ENCODE measurements at places on chromosomes 13 and 19.

DNA sequence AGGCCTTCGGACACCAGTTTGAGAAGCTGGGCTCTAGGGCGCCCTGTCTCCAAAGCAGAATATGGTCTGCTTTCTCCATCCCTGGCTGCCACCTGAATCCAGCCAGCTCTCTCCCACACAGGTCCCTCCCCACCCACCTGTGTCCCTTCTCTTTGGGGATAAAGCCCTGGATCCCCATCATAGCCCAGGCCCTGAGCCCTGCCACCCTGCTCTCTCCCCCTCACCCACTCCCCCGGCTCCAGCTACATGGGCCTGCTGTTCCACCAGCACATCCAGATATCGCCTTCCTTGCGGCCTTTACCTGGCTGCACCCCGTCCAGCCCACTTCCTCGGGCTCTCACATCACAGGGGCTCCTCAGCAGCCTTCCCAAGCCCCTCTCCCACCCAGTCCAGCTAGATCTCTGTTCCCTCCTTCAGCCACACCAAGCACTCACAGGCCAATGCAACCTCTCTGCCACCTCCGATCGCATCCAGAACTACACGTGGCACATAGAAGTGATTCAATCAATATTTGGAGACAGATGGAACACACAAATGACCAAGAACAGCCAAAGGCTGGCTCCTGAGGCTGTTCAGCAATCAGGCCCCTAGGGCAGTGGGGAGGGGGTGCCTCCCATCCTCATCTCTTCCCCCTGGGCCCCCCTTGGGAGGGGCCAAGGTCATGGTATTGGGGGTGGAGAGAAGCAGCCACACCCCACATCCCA is 7.6 kb downstream of the AKT2 start:
- DNase-seq, result no peak

- DNase-seq, result no peak
These were observed 16.7 kb downstream of the FAM216B start for GRCh38 chr13:42798118-42798517.

DNA sequence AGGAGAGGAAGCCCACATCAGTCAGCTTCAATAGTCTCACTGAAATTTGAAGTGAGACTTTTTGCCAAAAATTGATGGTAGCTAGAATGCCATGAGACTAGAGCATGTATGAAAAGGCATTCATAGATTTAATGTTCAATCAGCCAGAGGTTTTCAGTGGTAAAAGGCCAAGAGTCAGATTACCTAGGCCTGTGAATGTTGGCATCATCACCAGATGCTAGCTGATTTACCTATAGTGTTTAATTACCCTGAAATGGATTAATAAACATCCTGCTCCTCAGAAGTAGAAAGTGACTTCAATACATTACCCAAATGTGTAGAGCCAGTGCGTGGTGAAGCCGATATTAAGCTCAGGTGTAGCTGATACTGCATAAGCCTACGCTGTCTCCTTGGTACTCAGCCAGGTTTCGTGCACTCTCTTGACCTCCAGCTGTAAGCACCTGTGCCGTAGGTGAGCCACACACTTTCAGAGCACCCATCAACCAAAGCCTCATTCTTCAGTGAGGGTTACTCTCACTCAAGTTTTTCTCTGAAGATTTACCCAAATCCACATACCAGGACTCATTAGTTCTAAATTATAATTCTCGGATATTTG is 1140.3 kb upstream of the SLC10A2 start:
- no peak for DNase-seq

- no peak for DNase-seq
These were observed 31.7 kb downstream of the GAS6 start for GRCh38 chr13:113832205-113832604.

DNA sequence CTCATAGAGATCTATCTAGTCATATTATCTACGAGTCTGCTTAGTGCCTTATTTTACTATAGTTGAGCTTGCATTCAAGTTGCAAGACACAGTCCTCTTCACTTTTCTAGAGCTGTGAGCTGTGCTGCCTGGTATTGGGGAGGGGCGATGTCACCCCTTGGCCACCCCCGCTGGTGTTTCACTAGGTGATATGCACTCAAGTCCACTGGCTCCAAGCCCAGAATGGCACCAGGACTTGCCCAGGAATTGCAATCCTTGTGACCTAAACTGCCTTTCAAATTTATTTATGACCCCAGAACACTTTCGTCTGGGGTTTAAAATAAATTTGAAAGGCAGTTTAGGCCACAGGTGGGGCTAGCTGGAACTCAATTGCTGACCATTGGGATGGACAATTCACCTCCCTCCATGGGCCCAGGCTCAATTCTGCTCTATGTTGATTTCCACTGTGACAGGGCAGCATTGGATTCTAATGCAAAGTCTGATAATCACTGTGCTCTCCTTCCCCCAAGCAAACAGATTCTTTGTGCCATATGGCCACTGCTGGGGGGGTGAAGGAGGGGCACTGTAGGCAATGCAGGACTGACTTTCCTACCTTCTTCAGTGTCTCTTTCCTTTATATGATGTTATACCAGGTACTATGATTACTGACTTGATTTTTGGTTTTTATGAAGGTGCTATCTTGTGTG is 1244.2 kb upstream of the MIR17HG start:
- no peak for DNase-seq

GRCh38 chr19:48906324-48906723 is 6.2 kb downstream of the NUCB1 start:
- DNase-seq, result no peak

DNA sequence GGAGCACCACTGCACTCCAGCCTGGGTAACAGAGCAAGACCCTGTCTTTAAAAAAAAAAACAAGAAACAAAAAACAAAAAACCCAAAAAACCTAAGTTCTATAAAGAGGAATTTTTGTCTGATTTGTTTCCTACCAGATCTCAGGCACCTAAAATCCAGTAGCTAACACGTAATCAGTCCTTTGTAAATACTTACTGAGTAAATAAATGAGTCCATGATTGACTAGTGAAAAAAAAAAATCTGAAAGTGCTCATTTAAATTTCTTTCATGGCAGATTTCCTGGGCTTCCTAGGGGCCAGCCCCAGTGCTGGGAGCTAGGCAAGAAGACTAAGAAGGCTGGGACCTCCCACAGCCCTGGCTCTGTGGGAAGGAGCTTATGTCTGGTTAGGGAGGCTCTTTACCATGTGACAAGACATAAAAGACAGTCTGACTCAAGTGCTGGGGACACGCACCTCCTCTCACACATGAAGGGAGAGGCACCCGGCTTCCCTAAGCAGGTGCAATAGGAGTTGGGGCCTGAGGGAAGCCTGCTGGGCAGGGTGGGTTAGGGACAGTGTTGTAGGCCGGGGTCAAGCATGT is 22.5 kb downstream of the LIG1 start:
- DNase-seq, result no peak

- no peak for DNase-seq
These were observed 54.7 kb upstream of the HTR2A start for GRCh38 chr13:46951516-46951915.

DNA sequence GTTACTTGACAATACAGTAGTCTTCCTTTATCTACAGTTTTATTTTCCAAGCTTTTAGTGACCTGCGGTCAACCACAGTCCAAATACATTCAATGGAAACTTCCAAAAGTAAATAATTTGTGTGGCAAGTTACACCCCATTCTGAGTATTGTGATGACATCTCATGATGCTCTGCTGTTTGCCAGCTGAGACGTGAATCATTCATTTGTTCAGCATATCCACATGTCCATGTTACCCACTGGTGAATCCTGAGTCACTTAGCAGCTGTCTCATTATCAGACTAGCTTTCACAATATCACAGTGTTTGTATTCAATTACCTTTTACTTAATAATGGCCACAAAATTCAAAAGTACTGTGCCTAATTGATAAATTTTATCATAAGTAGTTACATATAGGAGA is 179.8 kb downstream of the PRR20E start:
- DNase-seq, result no peak

DNA sequence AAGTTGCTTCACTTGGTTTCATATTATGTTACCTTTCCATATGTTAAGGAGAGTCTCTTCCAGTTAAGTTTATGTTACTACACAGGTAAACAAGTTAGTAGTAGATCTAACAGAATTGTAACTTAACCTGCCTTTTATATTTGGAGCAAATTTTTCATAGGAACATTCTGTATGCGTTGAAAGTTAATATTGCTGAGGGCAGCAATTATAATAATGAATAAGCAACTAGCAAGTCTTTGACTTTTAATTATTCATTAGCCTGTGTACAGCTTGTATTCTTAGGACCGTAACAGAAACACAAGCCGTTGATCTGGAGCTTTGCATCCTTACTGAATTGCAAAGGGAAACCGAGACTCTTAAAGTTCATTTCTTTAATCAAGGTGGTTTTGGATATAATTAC is 11.6 kb downstream of the SUGT1 start:
- no peak for DNase-seq

- no peak for DNase-seq
These were observed 380.4 kb downstream of the OLFM4 start for GRCh38 chr13:53408847-53409568.

DNA sequence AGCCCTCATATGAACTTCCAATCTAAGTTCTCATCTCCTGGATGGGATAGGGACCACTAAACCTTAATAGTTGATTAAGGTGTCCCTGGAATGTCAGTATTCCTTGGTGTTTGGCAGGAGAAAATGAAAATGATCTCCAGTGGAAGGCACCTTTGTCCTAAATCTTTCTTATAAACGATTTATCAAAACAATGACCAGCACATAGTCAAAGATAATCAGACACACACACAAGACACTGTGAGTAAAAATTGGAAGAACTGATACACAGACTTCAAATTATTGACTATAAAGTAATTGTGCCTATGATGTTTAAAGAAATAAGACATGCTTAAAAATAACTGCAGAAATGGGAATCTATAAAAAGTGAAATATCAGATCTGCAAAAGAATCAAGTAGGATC is 13.7 kb downstream of the CEBPA start:
- no peak for DNase-seq

DNA sequence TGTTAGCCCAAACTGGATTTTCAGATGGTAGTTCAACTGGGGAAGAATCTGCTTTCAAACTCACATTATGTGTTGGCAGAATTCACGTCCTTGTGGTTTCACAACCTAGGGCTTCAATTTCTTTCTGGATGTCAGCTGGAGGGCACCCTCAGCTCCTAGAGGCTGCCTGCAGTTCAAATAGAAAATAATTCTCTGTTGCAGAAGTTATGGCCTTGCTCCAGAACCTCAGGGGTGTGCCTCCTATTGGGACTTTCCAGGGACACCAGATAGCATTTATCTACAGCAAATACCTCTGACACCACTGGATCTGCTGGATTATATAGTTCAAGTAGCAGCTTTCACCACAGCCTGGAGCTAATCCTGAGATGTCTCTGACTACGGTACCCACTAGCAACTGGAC is 11.8 kb upstream of the RB1 start:
- no peak for DNase-seq

- no peak for DNase-seq
These were observed 34.7 kb downstream of the BTBD2 start for GRCh38 chr19:1980809-1981181.

- DNase-seq, result no peak
These were observed 15.1 kb downstream of the TM9SF2 start for GRCh38 chr13:99516153-99516929.

DNA sequence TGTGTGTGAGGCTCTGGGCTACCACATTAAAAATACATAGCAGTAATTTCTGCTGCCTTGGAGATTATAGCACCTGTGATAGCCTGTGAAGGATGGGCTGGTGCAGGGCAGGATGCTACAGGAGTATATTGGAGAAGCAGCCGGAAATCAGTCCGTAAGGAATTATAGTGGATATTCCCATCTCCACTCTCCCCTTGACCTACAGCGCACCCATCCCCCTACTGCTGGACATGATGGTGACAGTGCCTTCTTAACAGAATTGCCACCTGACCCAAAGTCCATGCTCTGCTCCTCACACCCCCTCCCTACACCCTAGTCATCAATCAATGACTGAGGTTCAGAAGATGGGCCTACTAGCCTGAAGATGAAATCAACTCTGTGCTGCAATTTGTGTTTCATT is 376.0 kb downstream of the GPC5 start:
- DNase-seq, result no peak

Measured in stimulated activated CD4-positive, alpha-beta T cell treated with anti-CD3 and anti-CD28 coated beads, Interleukin-1b, Interleukin-23, amount 100 ng/mL, for 1 hour (primary cell).